Activated CD4-positive, alpha-beta memory T cell treated with anti-CD3 and anti-CD28 coated beads, Interleukin-2, amount 10 ng/mL, durations not matched to agents 7 days and 5 days (primary cell): ENCODE measurements at places on chromosomes 7 and 10. TPM values are rescaled to one million over a fixed set of nuclear protein-coding genes. Genes with fewer than 3 reads are reported as not detected.

DNA sequence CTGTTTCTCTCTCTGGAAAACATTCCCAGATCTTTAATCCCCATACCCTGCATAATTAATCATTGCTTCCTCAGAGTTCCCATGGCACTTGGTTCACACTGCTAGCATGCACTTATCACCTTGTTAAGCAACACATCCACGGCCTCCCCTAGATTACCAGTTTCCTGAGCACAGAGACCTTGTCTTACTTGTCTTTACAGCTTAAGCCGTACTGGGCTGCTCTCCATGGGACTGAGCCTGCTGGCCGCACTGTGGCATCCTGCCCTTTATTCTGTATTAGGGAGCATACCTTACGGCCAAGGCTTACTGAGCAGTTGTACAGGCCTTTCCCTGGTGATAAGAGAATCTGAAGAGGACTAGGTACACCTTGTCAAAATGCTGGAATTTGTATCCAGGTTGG is 190.2 kb downstream of the REEP3 start:
- no peak for DNase-seq

DNA sequence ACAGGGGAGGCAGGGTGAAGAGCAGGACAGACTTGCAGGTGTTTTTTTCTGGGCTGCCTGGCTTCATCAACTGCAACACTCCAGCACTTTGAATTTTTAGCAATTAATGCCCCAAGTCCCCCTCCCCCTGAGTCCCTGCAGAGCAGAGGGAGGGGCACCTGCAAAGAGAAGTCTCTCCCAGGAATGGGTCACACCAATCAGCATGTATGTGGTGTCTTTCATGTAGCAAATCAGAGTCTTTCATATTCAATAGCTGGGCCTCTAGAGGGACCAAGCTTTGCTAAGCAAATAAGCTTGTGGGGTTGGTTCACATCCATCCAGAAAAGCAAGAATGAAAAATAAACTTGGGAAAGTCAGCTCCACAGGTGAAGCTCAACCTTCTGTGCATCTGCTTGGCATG is 90.7 kb downstream of the PARP12 start:
- no peak for DNase-seq

- DNase-seq: no peak
These were observed 6.3 kb upstream of the SNX13 start for GRCh38 chr7:17946591-17946990.

- no peak for DNase-seq
These were observed 6.5 kb downstream of the AKR1B1 start for GRCh38 chr7:134452419-134452838.

- no peak for DNase-seq
These were observed 181.5 kb upstream of the PLXNA4 start for GRCh38 chr7:132757783-132758182.

The VIPR2 gene
- total RNA-seq: 0.23 TPM

DNA sequence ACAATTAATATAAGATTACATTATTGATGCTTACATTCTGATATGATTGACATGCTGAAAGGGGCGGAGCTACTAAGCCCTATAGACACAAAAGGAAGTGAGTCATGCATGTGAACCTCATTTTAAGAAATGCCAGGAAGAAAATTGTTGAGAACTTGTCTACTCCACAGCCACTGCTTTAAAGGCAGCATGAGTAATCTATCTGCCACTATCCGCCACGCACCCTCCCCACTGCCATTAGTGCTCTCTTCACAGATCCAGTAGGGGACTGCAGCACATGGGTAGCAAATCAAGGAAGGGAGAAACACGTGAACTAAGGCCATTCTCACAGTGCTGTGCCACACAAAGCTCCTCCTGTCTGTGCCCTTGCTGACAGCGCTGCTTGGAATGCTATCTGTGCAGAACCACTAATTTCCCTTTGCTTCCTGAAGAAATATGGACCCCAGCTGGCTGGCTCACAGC is 524.8 kb downstream of the GRM8 start:
- peak; percentile 39 for DNase-seq

GRCh38 chr7:138875794-138876193 is 77.8 kb upstream of the ATP6V0A4 start:
- DNase-seq: peak; percentile 79

- no peak for DNase-seq
These were observed 129.6 kb downstream of the CNOT4 start for GRCh38 chr7:135380351-135380750.

GRCh38 chr7:122975341-122975740 is 20.2 kb downstream of the TAS2R16 start:
- no peak for DNase-seq

The OGDH gene
- 164 TPM for total RNA-seq

- DNase-seq: no peak
These were observed 84.8 kb downstream of the PTPRE start for GRCh38 chr10:127991543-127992255.

GRCh38 chr7:137681657-137682562 is 164.9 kb downstream of the DGKI start:
- no peak for DNase-seq

The ANKRD7 gene
- not detected for total RNA-seq

DNA sequence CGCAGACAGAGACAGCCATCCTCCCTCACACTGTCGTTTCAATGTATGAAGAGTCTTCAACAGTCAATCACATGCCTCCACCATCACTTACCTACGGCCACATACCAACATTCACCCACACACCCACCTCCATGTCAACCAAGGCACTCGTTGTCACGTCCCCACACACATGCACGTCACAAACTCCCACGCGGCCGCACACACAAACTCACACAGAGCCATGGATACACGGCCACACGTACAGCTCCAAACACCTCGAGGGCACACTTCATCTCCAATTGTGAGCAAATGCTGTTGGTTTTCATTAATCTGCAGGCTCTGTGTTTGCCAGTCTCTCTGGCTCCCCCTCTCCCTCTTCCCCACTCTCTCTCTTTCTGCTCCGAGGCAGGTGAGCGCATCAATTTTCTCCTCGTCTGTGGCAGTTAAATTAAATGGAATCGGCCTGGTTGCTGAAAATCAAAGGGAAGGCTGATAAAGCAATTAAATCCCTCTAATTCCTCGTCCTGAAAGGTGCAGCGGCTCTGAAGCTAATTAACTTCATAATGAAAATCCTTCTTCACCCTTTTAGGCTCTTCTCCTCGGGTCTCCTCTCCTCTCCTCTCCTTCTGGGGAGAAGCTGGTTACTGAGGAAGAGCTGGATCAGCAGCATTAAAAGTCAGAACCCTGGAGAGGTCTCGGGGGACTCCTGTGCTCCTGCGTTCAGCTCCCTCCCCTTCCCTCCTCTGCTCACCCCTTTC is 53.8 kb upstream of the SLF2 start:
- no peak for DNase-seq

The RADIL gene
- not detected for total RNA-seq

DNA sequence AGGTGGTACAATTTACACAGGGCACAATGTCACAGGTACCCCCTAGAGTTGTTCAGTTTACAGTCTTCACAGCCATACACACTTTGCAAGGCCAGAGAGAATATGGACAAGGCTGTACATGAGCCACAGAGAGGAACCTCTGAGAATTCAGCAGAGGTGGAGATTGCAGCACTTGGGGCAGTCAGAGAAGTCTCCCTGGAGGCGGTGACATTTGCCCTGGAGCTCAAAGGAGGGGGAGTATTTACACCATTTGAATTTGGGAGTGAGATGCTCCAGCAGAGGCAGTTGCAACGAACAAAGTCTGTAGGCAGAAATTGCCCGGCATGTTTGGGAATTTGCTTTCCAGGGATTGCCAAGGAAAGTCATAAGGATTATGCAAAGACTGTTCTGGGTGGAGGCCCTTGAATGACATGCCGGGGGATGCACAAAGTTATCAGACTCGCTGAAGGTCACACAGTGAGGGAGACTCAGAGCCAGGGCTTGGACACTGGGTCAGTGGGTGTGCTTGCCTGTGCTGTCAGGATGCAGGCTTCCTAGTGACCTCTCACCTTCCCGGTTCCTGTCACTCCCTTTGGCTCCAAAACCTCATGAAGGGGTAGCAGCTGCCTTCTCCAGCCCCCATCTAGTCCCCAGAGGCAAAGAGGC is 160.7 kb upstream of the PCBD1 start:
- no peak for DNase-seq

The PNLIPRP3 gene
- not detected for total RNA-seq

GRCh38 chr10:15738270-15738925 is 18.7 kb upstream of the ITGA8 start:
- no peak for DNase-seq

DNA sequence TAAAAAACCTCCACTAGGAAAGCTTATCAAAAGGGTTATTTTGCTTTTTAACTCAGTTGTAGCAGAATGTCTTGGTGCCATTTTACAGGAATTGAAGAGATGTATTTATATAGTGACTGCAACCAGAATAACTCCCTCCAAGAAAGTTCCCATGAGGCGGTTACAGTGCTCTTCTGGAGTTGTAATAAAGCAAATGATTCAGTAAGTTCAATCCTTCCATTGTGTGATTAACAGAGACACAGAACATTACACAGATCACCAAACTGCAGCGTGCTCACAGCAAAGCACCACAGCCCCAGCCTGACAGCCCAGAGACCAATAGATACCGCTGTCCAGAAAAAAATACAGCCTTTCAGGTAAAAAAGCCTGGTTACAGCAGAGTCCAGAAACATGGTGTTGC is 21.9 kb upstream of the CABCOCO1 start:
- DNase-seq: no peak

DNA sequence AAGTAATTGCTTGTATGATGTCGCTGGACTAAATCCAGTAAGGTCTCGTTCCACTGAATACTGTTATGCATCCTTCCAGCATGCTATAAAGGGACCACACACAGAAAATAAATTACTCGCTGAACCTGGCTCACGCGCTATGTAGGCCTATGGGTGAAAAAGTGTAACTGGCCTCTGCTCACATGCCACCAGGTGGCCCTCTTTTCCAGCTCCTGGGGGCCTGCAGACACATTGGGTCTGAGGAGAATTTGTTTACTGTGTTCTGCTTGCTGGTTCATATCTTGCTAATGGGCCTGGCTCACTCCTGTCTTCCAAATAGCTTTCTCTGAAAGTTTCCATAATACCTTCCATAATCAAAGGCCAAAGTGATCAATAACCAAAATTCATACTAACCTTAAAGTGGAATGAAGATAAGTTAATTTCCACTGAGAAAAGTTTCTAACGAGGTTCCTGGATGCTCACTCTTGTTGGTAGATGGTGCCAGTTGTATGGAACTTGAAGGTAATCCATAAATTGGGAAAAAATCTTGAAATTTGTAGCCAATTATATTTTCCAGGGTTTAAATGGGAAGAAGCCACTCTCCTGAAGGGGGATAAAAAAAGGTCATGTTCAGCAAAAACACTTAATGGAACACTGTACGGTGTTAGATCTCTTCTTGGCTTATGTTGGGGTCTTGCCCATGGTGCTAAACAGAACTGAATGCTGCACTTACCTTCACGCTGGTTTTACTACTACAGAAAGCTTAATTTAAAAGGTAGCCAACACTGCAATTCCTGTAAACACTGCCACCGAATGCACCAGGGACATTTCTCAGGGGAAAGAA is 27.0 kb upstream of the ZPBP start:
- peak; percentile 47 for DNase-seq

- no peak for DNase-seq
These were observed 247.0 kb downstream of the WDR11 start for GRCh38 chr10:121098211-121098610.

The ASB10 gene
- total RNA-seq: not detected

DNA sequence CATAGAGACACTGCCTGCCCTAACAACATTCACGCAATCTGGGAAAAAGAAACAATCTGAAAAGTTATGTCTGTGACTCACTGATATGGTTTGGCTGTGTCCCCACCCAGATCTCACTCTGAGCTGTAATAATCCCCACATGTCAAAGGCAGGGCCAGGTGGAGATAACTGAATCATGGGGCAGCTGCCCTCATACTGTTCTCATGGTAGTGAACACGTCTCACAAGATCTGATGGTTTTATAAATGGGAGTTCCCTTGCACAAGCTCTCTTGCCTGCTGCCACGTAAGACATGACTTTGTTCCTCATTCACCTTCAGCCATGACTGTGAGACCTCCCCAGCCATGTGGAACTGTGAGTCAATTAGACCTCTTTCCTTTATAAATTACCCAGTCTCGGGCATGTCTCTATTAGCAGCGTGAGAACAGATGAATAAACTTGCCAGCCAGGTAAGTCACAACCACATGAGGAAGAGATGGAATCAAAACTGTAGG is 341.5 kb upstream of the AOAH start:
- peak; percentile 23 for DNase-seq

DNA sequence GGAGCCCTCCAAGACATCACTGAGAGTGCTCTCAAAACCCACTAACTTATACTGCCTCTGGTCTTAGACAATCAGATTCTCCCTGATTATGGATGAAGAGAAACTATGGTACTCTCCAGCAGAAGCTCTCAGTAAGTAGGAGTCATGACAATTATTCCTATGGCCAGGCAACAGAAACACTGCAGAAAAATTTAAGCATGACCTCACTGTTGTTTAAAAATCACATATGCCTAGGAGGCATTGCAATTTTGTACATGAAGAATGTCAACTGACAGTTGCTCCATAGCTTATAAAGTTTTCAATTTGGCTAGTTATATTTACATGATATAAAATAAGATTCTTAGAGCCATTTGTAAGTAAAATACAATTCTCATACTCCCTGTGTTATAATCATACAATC is 105.9 kb upstream of the LSM8 start:
- DNase-seq: no peak

The AHR gene
- total RNA-seq: 37.7 TPM

- DNase-seq: peak; percentile 27
These were observed 131.4 kb downstream of the PRPF18 start for GRCh38 chr10:13717936-13718772.

- DNase-seq: no peak
These were observed 50.3 kb upstream of the ATP6V0A4 start for GRCh38 chr7:138848056-138848980.

The PDE6C gene
- not detected for total RNA-seq

The DEPP1 gene
- 1.2 TPM for total RNA-seq

- DNase-seq: no peak
These were observed 35.5 kb downstream of the ENTPD1 start for GRCh38 chr10:95791425-95791979.

- DNase-seq: no peak
These were observed 48.7 kb upstream of the DYNC1I1 start for GRCh38 chr7:95723583-95724180.

The GJD4 gene
- not detected for total RNA-seq

- peak; percentile 58 for DNase-seq
These were observed 4.1 kb downstream of the IMPDH1 start for GRCh38 chr7:128405471-128406313.
